Mesothelial cell of epicardium (in vitro differentiated cells): ENCODE measurements at places on chromosomes 6 and 20. TPM values are rescaled to one million over a fixed set of nuclear protein-coding genes. Genes with fewer than 3 reads are reported as not detected.

Gene MYH7B
- total RNA-seq, result 0.73 to 1.8 TPM (median 1.3 TPM) in 3 replicates

DNA sequence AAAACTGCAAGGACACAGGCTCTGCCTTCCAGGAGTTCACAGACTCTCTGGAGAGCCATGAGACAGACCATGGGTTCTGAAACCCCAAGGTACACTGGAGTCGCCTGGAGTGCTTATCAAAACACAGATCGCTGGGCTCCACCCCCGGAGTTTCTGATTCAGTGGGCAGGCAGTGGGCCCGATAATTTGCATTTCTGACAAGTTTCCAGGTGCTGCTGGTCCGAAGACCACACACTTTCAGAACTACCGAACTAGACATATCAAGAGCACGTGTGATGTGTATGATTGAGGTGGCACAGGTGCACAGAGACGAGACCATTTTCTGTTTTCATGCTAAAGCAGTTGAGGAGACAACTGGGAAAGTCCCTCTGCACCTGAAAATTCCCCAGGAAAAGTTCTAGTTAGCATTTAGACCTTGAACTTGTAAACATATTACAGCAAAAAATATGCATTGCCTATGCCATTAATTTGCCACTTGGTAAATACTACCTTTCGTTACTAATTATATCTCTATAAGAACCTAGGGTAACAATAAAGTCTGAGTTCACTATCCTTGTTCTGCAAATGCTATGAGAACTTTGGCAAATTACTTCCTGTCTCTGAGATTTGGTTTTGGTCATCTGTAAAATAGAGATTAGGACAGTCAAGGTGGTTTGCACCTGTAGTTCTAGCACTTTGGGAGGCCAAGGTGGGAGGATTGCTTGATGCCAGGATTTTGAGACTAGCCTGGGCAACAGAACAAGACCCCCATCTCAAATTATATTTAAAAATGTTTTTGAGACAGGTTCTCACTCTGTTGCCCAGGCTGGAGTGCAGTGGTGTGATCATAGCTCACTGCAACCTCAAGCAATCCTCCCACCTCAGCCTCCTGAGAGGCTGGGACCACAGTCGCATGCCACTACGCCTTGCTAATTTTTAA lies 14.3 kb upstream of the PIM1 start:
- H3K36me3 ChIP-seq, result no peaks in the 10 kb centered on the region
- peaks cover 3% of the 10 kb centered on the region for H3K4me1 ChIP-seq
- H3K27me3 ChIP-seq, result no peaks in the 10 kb centered on the region
- no peak overlapping the region for H3K4me3 ChIP-seq
- DNase-seq, result no peak

Gene DEFB132
- total RNA-seq, result not detected in 3 replicates

Gene MYLK4
- total RNA-seq, result 0.86 to 0.97 TPM (median 0.89 TPM) in 3 replicates

Gene HECA
- 25.9 to 28.5 TPM (median 27.5 TPM) in 3 replicates for total RNA-seq

- H3K27ac ChIP-seq, result no peak overlapping the region
- no peaks in the 10 kb centered on the region for H3K27me3 ChIP-seq
- no peaks in the 10 kb centered on the region for H3K36me3 ChIP-seq
These were observed 177.3 kb downstream of the EPHA7 start for GRCh38 chr6:93242049-93242448.

- H3K36me3 ChIP-seq, result no peaks in the 10 kb centered on the region
- no peak overlapping the region for H3K27ac ChIP-seq
- H3K4me1 ChIP-seq, result peaks cover under 1% of the 10 kb centered on the region
- no peaks in the 10 kb centered on the region for H3K27me3 ChIP-seq
- no peak overlapping the region for H3K4me3 ChIP-seq
These were observed 25.7 kb upstream of the MAP3K4 start for GRCh38 chr6:160965893-160966292.

DNA sequence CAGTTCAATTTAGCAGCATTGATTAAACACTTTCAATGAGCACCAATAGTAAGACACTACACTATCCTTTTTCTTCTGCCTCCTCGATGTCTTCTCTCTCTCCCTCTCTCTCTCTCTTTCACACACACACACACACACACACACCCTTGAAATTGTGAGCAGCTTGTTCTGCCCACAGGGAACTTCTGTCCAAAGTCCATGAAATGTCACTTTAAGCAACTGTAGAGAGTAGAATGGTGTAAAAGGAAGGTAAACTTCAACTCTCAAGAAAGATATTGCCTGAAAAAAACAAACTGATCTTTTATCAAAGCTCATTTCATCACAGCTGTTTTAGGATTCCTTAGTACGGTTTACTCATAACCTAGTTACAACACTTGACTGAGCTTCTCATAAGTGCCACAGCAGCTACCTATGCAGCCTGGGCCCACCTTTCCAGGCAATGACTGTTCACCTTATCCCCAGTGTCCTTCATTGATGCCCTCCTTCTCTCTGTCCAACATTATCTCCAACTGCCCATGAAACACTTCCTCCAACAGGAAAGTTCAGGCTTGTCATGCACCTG lies 107.0 kb downstream of the TNFRSF21 start:
- H3K4me1 ChIP-seq, result peaks cover 6% of the 10 kb centered on the region
- H3K27ac ChIP-seq, result no peak overlapping the region
- H3K36me3 ChIP-seq, result no peaks in the 10 kb centered on the region
- no peak overlapping the region for H3K4me3 ChIP-seq
- DNase-seq, result no peak
